ENCODE measurements at places on chromosomes 12 and 14.

GRCh38 chr12:111274777-111275176 lies 94.1 kb downstream of the PHETA1 start:
- no peak for DNase-seq

GRCh38 chr14:88868558-88869159 lies 44.2 kb downstream of the TTC8 start:
- no peak for DNase-seq

- no peak for DNase-seq
Observed at GRCh38 chr14:23171222-23171975, 12.1 kb downstream of the SLC7A8 start.

DNA sequence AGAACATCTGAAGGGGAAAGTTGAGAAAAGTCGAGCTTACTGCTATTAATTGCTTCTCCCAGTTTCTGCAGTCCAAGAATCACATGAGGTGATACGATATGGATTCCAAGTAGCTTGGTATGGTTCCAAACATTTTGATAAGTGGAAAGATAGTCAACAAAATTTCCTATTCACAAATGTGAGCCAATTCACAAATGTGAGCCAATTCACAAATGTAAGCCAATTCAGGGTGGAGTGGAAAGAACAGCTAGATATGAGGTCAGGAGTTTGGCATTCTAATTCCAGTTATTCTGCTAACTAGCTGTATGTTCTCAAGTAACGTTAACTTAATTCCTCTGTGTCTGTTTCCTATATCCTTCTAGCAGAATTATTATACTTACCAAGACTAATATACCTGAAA lies 37.6 kb upstream of the DHRS4 start:
- no peak for DNase-seq

GRCh38 chr12:53502331-53502730 lies 1.2 kb downstream of the TARBP2 start:
- no peak for DNase-seq

- DNase-seq, result no peak
Observed at GRCh38 chr14:24316597-24316950, 5.3 kb downstream of the LTB4R start.

GRCh38 chr12:119990382-119990874 lies 1.4 kb downstream of the BICDL1 start:
- DNase-seq, result peak; percentile 42

- no peak for DNase-seq
Observed at GRCh38 chr14:86852530-86852929, 1140.5 kb downstream of the GALC start.

- DNase-seq, result no peak
Observed at GRCh38 chr12:79619872-79620562, 70.7 kb downstream of the PAWR start.

GRCh38 chr14:21263284-21264024 lies 5.8 kb downstream of the HNRNPC start:
- no peak for DNase-seq

DNA sequence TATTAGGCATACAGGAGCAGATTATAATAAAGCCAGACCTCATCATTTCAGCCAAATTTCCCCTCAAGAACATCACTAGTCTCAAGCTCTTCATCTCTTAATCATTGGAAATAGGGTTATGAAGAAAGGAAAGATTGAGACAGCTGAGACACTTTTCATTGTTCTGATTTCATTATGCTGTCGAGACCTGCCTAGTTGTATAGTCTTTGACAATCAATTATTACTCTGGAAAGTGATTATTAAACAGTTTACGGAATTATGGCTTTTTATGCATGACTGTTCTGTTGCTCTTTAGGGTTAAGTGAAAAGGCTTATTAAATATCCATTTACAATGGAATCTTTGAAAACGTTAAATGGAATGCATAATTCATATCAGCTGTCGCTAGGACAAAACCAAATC lies 48.3 kb downstream of the TTC6 start:
- DNase-seq, result no peak

GRCh38 chr14:89000007-89000942 lies 175.8 kb downstream of the TTC8 start:
- DNase-seq, result peak; percentile 15

- no peak for DNase-seq
Observed at GRCh38 chr12:31773867-31774266, 45.0 kb upstream of the AMN1 start.

DNA sequence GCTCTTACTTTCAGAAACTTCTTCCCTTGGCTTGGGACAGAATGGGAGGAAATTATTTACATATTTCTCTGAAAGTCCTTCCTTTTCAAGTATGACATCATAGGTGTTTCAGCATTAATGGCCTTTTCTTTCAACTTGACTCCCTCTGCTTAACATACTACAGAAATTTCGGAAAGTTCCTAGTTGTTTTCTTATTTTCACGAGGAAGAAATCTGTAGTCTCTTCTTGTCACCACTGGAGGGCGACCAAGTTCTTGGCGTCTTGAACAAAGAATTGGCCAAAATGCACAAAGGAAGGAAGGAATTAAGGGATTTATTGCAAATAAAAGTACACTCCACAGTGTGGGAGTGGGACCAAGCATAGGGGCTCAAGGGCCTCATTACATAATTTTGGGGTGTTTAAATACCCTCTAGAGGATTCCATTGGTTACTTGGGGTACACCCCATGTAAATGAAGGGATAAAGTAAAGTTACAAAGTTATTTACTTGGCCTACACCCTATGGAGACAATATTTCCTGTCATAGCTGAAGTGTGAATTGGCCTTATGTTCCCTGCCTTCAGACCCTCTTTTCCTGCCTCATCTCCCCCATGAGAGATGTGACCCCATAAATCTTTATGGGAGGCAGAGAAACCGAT lies 70.4 kb downstream of the RPL10L start:
- no peak for DNase-seq

DNA sequence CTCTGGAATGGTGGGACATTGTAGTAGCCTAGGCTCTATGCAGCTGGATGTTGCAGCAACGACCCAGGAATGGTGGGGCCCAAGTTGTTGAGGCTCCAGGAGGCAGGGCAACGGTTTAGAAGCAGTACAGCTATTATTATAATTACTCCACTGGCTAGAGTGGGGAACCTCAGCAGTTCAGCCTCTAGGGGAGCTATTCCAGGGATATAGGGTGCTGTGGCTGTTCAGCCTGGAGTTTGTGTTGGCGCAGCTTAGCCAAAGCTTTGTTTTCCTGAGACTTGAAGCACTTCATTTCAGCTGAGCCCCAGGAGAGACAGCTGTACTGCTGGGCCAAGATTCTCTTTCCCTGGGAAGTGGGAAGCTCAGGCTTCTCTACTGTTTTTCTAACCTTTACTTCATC lies 1023.0 kb upstream of the ATXN7L3B start:
- DNase-seq, result no peak

- DNase-seq, result no peak
Observed at GRCh38 chr12:34033628-34034296, 11.5 kb downstream of the ALG10 start.

DNA sequence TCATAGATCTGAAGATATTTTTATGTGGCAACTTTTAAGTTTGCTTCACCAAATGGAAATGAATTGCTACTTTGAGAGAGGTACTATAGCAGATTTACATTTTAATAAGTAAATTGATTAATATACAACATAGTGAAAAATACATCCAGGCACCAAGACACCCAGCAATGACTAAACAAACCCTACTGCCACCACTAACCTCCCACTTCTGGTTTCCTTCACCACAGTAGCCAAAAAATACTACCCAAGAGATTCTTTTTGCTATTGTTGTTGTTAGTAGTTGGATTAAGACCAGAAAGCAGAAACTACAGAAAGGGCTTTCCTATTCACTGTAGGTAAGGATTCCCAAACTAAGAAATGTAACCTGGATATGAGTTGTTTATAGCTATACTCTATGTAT lies 54.1 kb downstream of the COCH start:
- DNase-seq, result no peak

- DNase-seq, result no peak
Observed at GRCh38 chr14:105030836-105031396, 10.0 kb upstream of the CDCA4 start.

- DNase-seq, result no peak
Observed at GRCh38 chr14:22492622-22493542, 96.1 kb downstream of the DAD1 start.
